NCI-H2107 (cell line): ENCODE measurements at places on chromosomes 16 and 17.

- no peak for DNase-seq
Measured at GRCh38 chr16:18800775-18801144, 589 bp downstream of the ARL6IP1 start.

GRCh38 chr16:88339930-88340754 is 42.6 kb upstream of the ZNF469 start:
- no peak for DNase-seq

DNA sequence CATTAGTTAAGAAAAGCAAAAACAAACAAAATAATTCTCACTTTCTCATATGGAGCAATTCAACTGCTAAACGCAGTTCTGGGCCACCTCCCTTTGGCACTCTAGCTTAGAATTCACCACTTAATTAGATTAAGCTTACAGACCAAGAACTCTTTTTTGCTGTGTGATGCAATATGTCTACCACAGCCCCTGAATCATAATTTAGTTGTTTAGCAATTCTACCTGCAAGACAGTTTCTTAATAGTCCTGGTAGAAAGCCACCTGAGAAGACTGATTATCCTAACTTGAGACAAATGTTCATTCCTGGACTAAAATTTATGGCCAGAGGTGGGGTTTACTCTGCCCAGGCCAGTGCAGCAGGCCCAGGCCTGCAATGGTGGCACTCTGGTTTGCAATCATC is 205.9 kb downstream of the HS3ST3A1 start:
- DNase-seq: no peak

- DNase-seq: no peak
Measured at GRCh38 chr17:21278450-21279197, 5.9 kb upstream of the MAP2K3 start.

DNA sequence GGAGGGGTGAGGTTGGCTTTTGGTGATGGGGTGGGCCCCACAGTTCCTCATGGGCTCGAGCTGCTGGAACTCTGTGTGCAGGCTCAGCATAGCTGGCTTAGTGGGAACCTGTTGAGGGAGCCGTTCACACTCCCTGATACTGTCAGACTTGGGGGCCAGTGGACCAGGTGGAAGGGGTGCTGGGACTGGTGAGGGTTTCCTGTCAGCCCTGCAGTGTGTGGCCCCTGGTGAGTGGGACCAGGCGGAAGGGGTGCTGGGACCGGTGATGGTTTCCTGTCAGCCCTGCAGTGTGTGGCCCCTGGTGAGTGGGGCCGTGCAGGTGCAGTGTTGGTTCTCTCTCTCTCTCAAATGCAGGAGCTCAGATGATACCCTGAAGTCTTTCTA is 45.1 kb upstream of the ZNF750 start:
- no peak for DNase-seq

GRCh38 chr17:57862694-57863667 is 13.1 kb upstream of the MRPS23 start:
- DNase-seq: no peak

DNA sequence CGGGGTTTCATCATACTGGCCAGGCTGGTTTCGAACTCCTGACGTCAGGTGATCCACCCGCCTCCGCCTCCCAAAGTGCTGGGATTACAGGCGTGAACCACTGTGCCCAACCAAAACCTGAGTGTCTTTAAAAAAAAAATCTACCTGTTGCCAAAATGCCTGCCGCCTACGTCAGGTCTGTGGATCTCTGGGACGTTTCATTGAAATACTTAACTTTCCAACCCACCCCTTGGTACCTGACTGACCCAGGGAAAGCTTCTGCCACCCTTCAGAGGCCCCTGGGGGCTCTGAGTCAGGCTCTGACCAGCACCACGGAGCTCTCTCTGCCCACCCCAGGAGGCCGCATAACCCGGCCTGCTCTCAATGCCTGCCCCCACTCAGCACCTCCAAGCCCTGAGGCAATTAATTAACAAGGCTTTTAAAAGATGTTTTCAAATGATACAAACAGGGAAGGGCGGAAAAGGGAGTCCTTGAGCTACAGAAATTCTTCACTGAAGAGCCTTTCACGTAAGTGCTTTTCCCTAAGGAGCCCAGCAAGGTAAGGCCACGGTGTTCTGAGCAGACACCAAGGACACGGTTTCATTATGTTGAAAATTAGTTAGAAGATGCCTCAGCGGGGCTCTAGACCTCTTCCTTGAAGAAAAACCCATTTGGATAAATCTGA is 29.3 kb upstream of the GSG1L start:
- DNase-seq: no peak

GRCh38 chr16:58574895-58575294 is 54.7 kb downstream of the CNOT1 start:
- no peak for DNase-seq

DNA sequence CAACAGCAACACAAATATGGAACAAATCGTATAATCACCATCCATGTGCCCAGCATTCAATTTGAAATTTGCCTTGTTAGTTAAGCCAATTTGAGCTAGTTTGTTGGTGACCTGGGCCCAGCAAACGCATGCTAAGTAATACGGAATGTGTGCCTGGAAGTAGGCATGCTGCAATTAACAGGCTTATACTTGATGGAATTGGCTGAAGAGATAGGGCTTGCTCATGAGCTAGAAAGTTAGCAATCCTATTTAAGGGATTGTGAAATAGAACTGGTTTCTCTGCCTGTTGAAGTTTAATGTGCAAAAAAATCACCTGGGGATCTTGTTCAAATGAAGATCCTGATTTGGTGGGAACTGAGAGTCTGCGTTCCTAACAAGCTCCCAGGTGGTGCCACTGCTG is 8.5 kb upstream of the LPO start:
- no peak for DNase-seq

DNA sequence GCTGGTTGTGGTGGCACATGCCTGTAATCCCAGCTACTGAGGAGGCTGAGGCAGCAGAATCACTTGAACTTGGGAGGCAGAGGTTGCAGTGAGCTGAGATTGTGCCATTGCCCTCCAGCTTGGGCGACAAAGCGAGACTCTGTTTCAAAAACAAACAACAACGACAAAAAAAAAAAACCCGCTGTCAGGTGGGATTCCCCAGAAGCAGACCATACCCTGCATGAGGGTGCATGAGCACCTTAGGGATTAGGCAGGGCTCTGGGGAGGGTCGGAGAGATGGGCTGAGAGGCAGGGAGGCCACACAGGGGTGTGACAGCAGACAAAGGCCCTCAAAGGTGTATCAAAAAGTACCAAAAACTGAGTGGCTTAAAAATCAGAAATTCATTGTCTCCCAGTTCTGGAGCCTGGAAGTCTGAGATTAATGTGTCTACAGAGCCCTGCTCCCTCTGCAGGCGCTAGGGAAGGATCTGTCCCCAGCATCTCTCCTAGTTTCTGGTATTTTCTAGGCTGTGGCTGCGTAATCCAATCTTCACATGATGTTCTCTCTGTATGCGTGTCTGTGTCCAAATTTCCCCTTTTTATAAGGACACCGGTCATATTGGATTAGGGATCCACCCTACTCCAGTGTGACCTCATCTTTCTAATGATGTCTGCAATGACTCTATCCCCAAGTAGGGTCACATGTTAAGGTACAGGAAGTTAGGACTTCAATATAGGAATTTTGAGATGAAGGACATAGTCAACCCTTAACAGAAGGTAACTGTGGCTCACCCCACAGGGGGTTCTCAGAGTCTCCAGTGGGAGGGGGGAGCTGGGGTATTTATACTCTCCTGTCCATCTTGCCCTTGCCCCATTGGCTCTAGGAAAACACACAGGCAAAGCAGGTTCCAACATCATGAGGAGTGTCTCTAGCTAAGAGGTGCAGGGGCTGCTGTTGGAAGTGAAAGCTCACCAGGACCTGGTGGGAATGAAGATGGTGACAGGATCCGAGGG is 13.6 kb upstream of the TVP23A start:
- DNase-seq: no peak

- no peak for DNase-seq
Measured at GRCh38 chr16:67936880-67937605, 393 bp upstream of the PSMB10 start.

- DNase-seq: no peak
Measured at GRCh38 chr16:75957870-75958269, 231.6 kb upstream of the CPHXL start.

GRCh38 chr17:12320286-12320685 is 299.6 kb downstream of the MAP2K4 start:
- no peak for DNase-seq

DNA sequence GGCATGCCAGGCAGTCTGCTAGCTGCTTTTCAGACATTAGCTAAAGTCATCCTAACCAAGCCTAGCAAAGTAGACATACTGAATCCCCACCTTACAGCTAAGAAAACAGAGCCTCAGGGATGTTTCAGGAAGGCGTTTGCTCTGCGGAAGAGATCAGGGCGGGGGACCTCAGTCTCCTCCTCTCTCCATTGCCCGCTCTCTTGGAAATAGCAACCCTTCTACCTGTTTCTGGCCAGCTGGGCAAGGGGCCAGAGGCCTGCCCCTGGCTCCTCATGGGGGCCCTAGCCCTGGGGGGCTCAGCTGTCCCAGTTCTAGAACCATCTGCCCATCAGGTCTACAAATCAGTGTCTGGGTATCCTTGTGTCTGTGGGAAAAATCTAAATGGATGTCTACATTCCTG is 14.5 kb downstream of the PITPNM3 start:
- DNase-seq: no peak

DNA sequence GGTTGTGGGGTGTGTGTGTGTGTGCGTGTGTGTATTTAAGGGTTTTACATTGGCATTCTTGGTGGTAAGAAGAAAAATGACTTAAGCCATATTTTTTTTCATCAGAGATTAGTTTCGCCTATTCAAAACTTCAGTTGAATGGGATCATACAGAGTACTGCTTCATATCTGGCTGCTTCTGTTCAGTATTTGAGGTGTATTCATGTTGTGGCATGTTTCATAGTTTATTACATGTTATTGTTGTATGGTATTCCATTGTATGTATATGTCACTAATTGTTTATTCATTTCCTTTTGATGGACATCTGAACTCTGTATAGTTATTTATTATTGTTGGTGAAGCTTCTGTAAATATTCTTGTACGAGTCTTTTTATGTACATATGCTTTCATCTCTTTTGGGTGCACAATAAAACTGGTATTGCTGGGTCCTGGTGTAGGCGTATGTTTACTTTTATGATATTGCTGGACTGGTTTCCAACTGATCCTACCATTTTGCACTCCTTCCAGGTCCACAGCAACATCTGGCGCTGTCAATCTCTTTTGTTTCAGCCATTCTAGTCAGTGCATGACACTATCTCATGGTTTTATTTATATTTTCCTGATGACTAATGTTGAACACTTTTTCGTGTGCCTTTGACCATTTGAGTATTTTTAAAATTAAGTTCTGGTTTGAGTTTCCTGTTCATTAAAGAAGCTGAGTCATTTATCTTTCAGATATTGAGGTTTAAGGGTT is 77.4 kb upstream of the MAF start:
- no peak for DNase-seq
